ENCODE measurements at places on chromosomes 13 and 19.

- peak; percentile 71 for DNase-seq
These were observed 18.1 kb downstream of the ARHGEF18 start for GRCh38 chr19:7366701-7367420.

DNA sequence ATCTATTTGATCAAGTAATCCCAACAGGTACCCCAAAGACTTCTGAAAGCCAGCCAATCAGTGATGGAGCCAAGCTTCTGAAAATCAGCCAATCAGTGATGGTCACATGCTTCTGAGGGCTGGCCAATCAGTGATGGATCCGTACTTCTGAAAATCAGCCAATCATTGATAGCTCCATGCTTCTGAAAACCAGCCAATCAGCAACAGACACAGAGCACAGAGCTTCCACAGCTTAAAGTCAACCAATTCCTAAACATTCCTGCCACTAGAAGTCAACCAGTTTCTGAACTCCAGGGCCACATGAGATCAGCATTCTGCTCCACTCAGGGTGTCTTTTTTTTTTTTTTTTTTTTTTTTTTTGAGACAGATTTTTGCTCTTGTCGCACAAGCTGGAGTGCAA, 8.2 kb upstream of the HSD17B14 start:
- DNase-seq: peak; percentile 33

- DNase-seq: no peak
These were observed 8.4 kb downstream of the LILRB1 start for GRCh38 chr19:54638683-54639082.

- DNase-seq: no peak
These were observed 6.4 kb downstream of the IGFL3 start for GRCh38 chr19:46118136-46118535.

- peak; percentile 93 for DNase-seq
These were observed at the start of gene VAV1 for GRCh38 chr19:6772028-6772865. TSS of gene VAV1 (plus strand) at chr19:6772708. CDS start at chr19:6772808, 100 bp downstream.

- no peak for DNase-seq
These were observed 498.6 kb downstream of the LIG4 start for GRCh38 chr13:107716741-107717140.

DNA sequence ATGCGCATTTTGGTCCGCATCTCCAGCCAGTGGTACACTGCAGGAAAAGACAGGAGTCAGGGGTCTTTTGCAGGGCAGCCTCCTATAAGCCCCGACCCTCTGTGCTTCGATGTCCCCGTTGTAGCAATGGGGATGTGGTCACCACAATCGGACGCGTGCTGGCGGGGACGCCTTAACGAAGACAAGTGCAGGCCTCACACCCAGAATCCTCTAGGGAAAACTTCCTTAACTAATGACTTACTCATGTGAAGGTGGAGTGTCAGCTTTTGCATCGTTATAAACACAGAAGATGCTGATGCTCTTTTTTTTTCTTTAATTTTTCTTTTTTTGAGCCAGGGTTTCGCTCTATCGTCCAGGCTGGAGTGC, 22.1 kb downstream of the VASP start:
- DNase-seq: no peak

DNA sequence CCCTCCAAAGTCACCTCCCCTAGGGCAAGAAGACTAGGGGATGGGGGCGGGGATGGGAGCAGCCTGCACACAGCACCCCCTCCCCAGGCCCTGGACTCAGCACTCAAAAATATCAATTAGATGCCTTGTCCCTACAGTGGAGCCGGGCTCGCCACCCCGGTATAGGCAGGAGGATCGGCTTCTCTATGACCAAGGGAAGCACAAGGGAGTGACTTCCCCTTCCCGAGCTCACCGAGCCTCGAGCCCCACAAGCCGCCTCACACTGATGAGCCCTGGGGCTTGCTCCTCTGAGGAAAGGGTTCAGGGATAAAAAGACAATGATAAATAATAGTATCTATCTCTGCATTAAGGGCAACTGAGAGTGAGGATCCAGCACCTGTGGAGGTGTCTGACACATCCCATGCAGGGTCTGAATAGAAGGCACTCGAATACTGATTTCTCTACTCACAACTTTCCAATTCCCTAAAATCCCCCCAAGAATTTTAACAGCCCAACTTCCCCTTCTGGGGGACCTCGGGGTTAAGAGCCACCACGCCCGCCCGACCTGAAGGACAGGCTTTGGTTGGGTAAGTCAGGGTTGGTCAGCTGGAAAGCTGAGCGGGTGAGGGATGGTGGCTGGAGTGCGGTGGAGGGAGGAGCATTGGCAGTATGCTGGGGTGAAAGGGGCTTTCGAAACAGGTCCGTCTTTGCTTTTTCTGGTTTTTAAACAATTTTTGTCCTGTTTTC, 51.3 kb downstream of the STK24 start:
- no peak for DNase-seq

DNA sequence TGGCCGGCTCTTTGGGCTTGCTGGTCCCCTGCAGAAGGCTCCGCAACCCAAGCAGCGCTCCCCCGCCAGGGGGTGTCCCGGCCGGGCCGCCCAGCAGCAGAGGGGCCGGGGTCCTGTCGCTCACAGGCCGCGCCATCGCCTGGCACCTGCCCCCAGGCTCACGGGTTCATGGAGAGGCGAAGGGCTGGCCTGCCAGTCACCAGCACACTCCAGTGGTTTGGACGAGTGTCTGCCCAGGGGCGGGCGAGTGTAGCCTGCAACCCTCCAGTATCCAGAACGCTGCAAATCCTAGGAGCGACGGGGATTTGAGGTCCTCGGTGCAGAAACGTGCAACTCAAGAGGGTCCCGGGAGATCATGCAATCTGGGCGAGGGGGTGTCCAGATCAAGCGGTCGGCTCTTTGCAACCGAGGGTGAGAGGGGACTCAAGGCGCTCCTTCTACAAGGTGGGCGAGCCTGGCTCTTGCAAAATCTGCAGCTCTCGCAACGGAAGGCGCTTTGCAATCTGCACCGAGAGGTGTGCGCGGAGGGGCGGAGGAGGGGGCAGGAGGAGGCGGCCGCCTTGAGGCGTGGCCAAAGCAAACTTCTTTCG, at the start of gene DBP:
Gene DBP, minus strand, starts transcription at position 521 of the 590 bp plus-strand sequence. Its CDS starts 385 bp downstream, at position 136.
- DNase-seq: no peak

DNA sequence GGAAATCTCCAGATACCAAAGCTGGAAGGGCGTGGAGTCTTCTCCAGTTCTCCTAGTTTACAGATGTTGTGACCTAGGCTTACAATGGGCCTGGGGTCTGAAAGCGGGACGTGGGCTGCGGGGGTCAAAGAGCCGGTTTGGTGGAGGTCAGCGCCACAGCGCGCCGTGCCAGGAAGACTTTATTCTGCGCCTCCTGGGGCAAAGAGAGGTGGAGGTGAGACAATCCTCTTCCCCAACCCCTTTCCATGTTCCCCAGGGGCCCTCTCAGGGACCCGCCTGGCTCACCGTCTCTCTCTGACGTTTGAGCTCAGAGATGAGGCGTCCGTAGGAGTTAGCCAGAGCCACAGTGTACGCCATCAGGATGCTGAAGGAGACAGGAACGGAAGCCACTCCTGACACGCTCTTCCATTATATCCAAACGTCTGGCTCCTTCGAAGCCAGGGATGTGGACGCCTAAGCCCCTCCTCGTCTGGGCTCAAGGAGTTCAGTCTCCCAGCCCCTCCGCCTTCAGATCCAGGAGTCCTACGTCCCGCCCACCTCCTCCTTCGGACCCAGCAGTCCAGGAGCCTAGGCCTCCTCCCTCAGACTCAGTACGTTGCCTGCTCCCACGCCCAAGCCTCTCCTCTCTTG, 776 bp upstream of the LENG1 start:
- peak; percentile 21 for DNase-seq

DNA sequence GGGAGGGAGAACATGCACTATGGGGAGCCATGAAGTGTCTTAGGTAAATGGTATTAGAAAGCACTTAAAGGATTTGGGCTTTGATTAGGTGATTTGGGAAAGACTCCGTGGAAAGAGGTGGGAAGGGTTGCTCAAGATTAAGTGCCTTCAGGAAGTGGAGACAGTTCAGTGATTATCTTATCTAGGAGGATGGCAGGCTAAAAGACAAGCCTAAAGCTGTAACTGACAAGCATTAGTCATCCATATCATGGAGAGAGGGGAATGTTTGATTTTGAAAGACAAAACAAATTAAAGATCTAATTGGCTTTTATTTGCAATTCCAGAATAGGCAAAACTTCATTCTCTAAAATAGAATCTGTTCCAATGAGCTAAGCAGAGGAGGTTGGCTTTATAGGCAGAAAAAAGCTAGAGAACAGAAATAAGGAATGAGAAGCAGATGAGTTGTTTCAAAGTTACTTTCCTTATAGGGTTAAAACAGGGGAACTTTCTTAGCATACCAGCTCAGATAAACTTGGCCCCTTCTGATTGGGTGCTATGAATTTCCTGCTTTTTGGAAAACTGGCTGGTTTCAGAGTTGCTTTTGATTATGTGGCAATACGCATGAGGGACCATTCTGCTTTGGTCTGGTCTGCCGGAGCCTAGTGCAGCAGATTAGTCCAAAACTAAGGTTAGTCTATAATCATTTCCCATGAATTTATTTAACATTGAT, 1.8 kb upstream of the DIAPH3 start:
- DNase-seq: no peak

DNA sequence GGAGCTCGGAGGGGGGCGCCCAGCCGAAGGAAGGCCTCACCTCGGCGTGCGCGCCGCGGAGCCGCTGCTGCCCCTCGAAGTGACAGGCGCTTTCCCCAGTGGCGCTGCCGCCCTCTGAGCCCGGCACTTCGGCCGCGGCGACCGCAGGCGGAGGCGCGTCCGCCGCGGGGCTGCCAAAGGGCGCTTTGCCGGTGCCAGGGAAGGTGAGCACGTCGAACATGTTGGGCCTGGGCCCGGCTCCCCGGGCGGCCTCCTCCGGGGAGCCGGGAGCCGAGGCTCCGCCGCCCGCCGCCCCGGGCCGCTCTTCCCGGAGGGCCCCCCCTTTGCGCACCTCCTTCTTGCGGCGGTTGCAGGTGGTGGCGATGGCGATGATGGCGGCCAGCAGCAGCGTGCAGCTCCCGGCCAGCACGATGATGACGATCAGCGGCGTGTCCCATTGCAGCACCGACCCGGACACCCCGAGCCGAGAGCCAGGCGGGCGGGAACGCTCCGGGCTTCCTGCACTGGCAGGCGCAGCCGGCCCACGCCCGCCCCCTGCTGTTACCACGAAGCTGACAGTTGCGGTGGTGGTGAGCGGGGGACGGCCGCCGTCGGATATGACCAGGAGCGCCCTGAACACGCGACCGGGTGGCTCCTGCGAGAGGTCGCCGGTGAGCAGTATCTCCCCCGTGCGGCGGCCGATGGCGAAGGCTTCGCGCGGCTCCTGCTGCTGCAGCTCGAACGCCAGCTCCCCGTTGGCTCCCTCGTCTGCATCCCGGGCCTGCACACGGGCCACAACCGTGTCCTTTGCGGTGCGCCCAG, 2.5 kb downstream of the PCDH8 start:
- peak; percentile 20 for DNase-seq

DNA sequence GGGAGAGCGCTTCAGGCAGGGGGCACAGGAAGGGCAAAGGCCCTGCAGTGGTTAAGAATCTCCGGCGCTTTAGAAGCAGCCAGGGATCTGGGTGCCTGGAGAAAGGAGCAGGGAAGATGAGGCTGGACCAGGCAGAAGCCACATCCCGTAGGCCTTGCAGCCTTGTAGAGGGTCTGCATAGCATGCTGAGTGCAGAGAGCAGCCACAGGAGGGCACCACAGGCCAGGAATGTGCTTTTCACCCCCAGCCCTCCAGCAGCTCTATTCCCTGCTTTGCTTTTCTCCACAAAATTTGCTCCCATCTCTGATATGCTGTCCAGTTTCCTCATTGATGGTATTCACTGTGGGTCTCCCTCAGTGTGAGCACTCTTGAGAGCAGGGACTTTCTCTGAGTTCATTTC, 5.7 kb downstream of the WDR62 start:
- peak; percentile 30 for DNase-seq
